Natural killer cell treated with Interleukin-12 subunit alpha and Interleukin-12 subunit beta and Interleukin-15 and Interleukin-18, amount 100 ng/mL, for 72 hours (primary cell): ENCODE measurements at places on chromosomes 6 and 20. TPM values are rescaled to one million over a fixed set of nuclear protein-coding genes. Genes with fewer than 3 reads are reported as not detected.

GRCh38 chr20:17893445-17893844 is 75.1 kb downstream of the SNX5 start:
- no peak for DNase-seq
- H3K4me3 ChIP-seq = no peak overlapping the region
- H3K27ac ChIP-seq = no peak overlapping the region
- peaks cover 22% of the 10 kb centered on the region for H3K4me1 ChIP-seq
- H3K27me3 ChIP-seq = peaks cover 23% of the 10 kb centered on the region

DNA sequence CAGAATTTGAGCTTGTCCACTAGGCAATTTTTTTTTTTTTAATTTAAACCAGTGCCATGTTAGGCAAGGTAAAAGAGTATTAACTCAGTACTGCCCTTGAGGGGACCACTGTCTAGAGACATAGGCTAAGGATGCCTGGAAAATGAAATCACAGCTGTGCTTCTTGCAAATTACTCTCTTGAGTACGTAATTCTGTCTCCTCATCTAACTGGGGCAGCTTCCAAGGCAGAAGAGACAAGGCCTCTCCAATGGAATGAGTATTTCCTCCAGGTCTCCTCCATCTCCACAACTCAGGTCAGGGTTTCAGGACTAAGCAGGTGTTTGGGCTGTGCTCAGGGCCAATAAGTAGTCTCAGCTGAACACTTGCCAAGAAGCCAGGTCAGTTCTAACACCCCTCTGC is 33.8 kb upstream of the MRPS10 start:
- H3K27ac ChIP-seq = no peak overlapping the region
- no peak overlapping the region for H3K4me3 ChIP-seq
- DNase-seq = no peak
- no peaks in the 10 kb centered on the region for H3K27me3 ChIP-seq

GRCh38 chr20:54429364-54429763 is 46.0 kb upstream of the DOK5 start:
- no peak overlapping the region for H3K4me3 ChIP-seq
- H3K36me3 ChIP-seq = peaks cover 8% of the 10 kb centered on the region
- H3K4me1 ChIP-seq = no peaks in the 10 kb centered on the region
- H3K27ac ChIP-seq = no peak overlapping the region
- no peaks in the 10 kb centered on the region for H3K27me3 ChIP-seq

DNA sequence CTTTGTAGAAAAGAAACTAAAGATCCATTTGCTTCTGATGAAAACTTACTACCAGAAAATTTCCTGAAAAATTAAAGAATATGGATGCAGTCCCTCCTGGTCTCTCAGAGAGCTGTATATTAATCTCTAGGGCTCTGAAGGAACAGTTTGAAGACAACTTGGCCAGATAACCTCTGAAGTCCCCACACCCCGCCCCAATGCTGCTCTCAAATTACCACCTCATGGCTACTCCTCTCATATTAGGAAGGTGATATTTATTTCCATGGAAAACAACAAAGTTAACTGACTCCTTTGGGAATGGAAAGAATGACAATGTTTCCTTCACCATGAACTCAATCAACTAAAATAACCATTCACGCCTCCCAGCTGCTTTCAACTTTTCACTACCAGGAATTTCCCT is 408.4 kb upstream of the FLRT3 start:
- no peaks in the 10 kb centered on the region for H3K27me3 ChIP-seq
- no peak for DNase-seq
- H3K4me3 ChIP-seq = no peak overlapping the region
- H3K4me1 ChIP-seq = no peaks in the 10 kb centered on the region
- H3K27ac ChIP-seq = no peak overlapping the region

DNA sequence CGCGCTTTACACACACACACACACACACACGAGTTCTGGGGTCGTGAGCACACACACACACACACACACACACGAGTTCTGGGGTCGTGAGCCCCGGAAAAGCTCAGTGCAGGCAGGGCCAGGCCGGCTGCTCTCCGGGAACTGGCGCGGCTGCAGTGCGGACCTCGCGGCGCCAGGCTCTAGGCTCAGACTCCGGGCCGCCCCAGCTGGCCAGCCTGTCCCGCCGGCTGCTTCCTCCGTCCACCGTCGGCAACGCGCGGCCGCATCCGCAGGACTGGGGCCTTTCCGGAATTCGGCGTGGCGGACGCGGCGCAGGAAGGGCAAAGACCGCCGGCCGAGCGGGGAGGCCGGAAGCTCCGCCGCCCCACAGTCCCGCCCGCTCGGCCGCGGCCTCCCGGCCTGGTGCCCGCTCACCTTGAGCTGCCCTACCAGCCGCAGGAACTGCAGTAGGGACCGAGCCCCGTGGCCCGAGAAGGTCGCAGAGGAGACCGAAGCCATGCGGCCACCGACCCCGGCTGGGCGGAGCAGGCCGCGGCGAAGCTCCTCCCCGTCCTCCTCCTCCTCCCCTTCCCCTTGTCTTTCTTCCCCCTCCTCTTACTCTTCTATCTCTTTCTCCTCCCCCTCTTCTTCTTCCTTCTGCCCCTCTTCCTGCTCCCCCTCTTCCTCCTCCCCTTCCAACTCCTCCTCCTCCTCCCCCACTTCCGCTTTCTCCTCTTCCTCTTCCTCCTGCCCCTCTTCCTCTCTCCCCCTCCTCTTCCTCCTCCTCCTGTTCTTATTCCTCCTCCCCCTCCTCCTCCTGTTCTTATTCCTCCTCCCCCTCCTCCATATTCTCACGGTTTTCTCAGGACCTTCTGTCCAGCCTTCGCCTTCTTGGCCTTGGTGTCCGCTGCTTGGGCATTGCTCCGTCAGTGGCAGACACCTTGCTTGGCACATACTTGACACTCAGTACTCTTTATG is at the start of gene HDDC2:
TSS of gene HDDC2 (minus strand) at position 533 of the 957 bp plus-strand sequence. CDS start at position 498, 35 bp downstream.
- peak within 1 kb of the TSS; percentile 95 for H3K4me3 ChIP-seq
- H3K4me1 ChIP-seq = peaks cover 47% of the 10 kb centered on the region
- peak within 1 kb of the TSS; percentile 96 for H3K27ac ChIP-seq
- DNase-seq = peak; percentile 89
- no peaks in the 10 kb centered on the region for H3K27me3 ChIP-seq

DNA sequence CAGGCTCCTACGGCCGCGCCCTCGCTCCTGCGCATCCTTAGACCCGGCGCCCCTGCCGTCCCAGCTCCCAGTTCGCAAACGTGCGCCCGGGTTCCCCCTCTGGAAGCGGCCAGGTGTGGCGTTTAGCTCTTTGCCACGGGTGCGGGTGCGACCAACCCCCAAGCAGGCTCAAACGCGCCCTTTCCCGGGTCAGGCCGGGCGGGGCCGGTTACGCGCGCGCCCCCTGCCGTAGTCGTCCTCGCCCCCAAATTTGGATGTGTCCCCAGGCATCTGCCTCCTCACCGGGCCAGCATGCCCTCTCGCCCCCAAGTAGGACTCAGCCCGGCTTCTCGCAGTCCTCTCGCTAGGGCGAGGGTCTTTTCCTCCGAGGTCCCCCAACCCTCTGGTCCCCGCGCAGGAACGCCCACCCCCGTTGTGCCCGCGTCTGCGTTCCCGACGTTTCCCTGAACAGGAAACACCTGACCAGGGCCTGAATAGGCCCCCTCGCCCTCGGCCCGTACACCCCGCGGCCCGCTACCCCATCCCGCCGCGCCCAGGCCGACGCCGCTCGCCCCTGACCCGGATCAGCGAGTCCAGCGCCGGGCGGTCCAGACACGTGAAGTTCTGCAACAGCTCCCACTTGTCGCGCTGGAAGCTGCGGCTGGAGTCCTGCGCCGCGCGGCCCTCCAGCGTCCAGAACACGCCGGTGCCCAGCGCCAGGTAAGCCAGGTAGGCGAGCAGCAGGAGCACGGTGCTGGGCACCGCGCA is 520 bp downstream of the KCNK17 start:
- H3K4me1 ChIP-seq = peaks cover 2% of the 10 kb centered on the region
- H3K4me3 ChIP-seq = no peak overlapping the region
- H3K27me3 ChIP-seq = peaks cover 24% of the 10 kb centered on the region
- no peaks in the 10 kb centered on the region for H3K36me3 ChIP-seq

Gene GSTA3
- not detected for total RNA-seq
